Uterus (tissue), 4 donors: ENCODE measurements at places on chromosomes 2 and 18. TPM values are rescaled to one million over a fixed set of nuclear protein-coding genes. Genes with fewer than 3 reads are reported as not detected.

Gene ALPG
- total RNA-seq, result not detected

Gene KANSL1L
- 56.9 TPM for total RNA-seq

Gene PJVK
- total RNA-seq, result 7.5 TPM

Gene STPG4
- total RNA-seq, result 1.0 TPM

Gene PLCL1
- 17.7 TPM for total RNA-seq

Gene SERPINB7
- total RNA-seq, result not detected

Gene CCDC85A
- total RNA-seq, result 19.7 TPM

DNA sequence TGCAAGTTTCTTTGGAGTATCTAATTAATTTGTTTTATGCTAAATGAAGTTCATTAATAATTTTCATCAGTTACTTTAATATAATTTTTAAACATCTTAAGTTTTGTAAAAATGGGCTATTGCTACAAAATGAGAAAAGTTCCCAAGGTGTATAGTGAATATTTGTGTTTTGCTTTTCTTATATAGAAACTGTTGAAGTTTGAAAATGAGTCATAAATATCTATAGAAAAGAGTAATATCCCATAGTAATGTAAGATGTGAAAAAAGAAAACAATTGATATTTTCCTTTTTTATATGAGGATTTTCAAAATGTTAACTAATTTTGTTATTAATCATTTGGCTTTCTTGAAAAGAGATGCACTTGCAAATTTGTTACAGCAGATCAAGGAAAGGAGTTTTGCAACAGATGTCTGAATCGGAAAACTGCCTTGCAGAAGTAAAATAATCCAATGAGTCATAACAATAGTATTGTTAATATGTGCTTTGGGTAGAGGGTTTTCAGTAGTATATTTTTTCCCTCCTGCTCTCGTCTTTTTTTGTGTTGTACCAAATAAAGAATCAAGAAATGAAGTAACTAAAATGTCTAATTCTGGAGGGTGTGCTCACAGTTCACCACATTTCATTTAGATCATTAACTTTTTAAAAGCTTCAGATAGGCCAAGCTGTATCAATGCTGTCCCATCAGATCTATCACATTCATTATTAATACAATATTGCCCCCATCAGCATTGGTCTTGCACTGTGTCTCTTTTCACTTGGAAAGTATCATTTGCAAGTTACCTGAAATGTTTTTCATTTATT, 15.5 kb downstream of the DUSP19 start:
- DNase-seq, result no peak

DNA sequence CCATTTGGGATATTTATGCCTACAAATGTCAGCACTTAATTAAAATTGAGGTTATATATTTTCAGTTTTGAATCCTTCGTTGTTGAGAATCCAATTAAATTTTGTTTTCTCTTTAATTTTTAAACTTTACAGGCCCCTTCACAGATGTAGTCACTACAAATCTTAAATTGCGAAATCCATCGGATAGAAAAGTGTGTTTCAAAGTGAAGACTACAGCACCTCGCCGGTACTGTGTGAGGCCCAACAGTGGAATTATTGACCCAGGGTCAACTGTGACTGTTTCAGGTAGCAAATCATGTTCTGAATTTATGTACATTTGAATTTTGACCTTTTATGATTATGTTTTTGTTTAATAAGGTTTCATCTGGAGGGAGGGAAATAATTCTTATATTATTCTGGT, 17.9 kb downstream of the VAPA start:
- no peak for DNase-seq

GRCh38 chr2:64119369-64119768, 24.9 kb downstream of the PELI1 start:
- DNase-seq, result no peak

GRCh38 chr2:140577453-140577852, 1553.4 kb downstream of the LRP1B start:
- no peak for DNase-seq

- no peak for DNase-seq
These were observed 57.0 kb downstream of the KCTD1 start for GRCh38 chr18:26491194-26491816.

DNA sequence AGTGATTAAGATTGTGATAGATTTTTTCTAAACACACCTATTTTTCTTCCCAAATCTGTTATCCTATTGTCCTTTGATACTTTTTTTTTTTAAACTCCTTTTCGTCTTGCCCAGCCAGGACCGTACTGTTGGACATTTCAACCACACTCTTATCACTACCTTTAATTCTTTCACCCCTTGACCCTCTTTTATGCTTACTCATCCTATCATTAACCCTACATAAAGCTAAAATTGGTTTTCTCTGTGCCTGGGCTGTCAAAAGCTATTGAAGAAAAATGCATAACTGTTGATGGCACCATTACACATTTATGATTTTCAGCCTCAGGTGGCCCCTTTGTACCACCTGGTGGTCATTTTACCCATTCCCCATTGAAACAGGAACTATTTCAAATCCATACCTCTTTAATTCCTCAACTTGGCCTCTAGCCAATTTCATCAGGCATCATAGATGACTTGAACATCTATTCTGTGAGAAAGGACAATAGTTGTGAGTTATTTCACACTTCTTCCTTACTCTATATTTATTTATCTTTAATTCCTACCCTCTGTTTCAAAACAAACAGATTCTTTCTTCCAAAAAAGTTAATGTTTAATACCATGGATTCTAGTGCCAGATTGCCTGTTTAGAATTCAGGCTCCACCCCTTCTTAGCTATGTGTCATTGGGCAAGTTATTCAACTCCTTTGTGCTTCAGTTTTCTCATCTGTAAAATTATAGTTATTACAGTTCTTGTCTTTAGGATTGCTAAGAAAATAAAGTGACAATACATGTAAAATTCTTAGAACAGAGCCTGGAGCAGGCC, 258.6 kb downstream of the CAMKMT start:
- DNase-seq, result no peak

GRCh38 chr2:39898934-39899333, 119.9 kb upstream of the THUMPD2 start:
- no peak for DNase-seq

DNA sequence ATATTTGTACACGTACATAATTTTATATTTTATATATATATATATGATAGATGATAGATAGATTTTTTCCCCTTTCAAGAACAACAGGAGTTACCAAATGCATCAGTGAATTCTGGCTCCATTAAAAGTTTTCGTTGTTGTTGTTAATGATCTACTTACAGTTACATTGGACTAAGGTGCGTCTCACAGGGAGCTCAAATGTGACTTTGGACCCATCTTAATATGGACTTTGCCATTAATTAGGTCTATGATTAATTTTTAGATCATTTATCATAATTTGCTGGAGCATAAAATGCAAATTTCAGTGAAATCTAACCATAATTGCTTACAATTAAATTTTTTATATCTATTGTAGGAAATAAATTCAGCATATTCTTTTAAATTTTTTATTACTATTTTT, 261.6 kb downstream of the NRXN1 start:
- DNase-seq, result no peak
